T1000 (cell line): ENCODE measurements at places on chromosomes 1 and 21.

DNA sequence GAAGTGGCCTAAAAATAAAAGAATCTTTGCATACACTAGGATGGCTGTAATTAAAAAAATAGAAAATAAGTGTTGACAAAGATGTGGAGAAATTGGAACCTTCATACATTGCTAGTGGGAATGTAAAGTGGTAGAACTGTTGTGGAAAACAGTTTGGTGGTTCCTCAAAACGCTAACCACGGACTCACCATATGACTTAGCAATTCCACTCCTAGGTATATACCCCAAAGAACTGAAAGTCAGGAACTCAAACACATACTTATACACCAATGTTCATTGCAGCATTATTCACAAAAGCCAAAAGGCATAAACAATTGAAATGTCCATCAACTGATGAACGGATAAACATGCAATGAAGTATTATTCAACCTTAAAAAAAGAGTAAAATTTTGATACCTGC, 10.8 kb upstream of the HMGCL start:
- DNase-seq: no peak

DNA sequence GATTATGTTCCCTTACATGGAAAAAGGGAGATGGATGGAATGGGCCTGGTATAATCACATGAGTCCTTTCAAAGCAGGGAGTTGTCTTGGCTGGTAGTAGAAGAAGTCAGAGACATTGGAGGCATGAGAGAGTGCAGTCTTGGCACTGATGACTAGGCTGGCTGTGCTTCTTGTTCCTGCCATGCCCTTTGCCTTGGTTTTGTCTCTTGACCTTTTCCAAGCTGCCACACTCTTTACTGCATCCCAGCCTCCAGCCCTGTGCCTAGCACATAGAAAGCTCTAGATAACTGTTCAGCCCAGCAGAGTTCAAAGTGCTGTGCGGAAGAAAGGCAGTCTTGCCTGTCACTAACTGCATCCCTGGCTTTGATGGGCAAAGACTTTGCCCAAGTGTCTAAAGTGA, 412.6 kb downstream of the PRDM2 start:
- DNase-seq: no peak

- DNase-seq: no peak
These were observed 826 bp downstream of the TRIM17 start for GRCh38 chr1:228415853-228416216.

- DNase-seq: no peak
These were observed 771 bp downstream of the EIF4G3 start for GRCh38 chr1:21175670-21176581.

DNA sequence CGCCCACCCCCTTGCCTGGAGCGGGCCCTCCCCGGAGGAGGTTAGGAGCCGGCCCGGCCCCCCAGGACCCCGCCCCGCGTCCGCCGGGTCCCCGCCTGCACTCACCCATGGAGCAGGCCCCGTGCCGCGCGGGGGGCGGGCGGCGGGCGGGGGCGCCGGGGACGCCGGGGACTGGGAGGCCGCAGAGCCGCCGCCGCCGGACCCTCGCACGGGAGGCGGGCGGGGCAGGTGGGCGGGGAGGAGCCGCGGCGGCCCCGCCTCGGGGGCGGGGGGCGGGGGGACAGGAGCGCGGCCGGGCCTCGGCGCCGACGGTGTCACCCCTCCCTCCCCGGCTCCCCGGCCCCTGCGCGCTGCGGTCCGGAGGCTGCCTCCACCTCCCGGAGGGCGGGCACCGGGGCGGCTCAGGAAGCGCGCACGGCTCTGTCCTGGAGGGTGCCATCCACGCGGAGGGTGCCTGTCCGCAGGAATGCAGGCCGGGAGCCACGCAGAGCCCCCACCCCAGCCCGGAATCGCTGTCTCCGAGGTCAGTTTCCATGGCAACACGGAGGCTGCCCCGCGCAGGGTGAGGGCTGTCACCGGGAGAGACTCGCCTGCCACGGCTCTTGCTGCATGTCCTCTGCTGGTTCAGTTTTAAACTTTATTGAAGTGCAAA, 5.9 kb upstream of the PLEKHG5 start:
- peak; percentile 43 for DNase-seq

DNA sequence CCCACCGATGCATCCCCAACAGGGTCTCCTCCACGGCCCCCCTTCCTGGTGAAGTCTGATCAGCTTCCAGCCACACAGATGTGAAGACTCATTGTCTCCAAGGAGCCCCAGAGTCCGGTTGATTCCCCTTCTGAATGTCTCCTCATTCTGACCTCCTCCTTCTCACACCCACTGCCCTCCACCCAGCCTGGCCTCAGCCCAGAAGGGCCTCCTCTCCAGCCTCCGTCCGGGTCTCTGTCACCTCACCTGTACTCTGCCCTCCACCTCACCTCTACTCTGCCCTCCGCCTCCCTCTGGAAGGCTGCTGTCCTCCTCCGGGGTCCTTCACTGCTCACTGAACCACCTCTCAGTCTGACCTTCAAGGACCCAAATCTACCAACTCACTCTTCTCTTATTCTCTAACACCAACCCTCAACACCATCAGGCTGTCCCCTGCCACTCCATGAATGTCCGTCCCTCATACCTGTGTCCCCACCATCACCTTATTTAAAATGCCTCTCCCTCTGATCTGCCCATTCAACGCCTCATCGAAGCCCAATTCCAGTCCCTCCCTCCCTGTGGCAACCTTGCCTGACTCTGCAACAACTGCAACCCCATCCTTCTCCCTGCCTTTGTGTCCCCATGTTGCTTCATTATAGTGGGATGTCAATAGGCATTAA, 201.2 kb downstream of the TOMM20 start:
- DNase-seq: no peak

- DNase-seq: no peak
These were observed 865 bp downstream of the ADPRS start for GRCh38 chr1:36089393-36090121.

- no peak for DNase-seq
These were observed 221.2 kb upstream of the C1orf174 start for GRCh38 chr1:4121293-4121684.

- no peak for DNase-seq
These were observed 34.5 kb upstream of the ATP2B4 start for GRCh38 chr1:203592156-203592555.

DNA sequence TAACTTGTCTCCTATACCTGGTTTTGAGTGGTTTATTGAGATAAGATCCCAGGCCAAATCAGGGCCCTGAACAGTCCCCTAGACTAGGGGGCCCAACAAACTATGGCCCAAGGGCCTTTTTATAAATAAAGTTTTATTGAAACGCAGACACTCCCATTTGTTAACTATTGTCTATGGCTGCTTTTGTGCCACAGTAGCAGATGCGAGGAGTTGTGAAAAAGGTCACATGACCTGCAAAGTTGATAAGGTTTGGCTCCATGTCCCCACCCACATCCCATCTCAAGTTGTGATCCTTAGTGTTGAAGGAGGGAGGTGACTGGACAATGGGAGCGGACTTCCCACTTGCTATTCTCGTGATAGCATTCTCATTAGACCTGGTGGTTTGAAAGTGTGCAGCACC, 29.5 kb upstream of the RAB4A start:
- DNase-seq: no peak

- DNase-seq: no peak
These were observed 53.1 kb downstream of the XCL1 start for GRCh38 chr1:168629466-168629865.

- peak; percentile 41 for DNase-seq
These were observed 154.4 kb downstream of the PLPP3 start for GRCh38 chr1:56424744-56425493.

GRCh38 chr1:156805766-156806511, 10.7 kb downstream of the SH2D2A start:
- DNase-seq: no peak

GRCh38 chr1:12135612-12136011, 31.2 kb upstream of the TNFRSF1B start:
- no peak for DNase-seq

DNA sequence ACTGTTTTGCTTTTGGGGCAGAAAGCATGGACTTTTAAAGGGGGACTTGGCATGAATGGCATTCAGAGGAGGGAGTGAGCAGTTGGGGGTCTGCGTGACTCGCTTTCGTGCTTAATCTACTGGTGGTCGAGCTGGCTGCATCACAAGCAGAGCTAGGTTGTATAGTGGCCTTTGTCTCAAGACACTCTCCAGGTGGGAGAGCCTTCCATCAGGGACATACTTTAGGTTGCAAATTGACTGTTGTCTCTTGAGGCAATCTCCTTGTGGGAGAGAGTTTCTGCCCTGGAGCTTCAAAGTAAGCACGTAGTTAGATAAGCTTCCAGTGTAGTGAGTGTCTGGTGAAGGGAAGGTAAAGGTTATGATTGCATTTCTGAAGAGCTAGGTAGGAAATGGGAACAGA, 93.9 kb downstream of the C1orf21 start:
- no peak for DNase-seq

DNA sequence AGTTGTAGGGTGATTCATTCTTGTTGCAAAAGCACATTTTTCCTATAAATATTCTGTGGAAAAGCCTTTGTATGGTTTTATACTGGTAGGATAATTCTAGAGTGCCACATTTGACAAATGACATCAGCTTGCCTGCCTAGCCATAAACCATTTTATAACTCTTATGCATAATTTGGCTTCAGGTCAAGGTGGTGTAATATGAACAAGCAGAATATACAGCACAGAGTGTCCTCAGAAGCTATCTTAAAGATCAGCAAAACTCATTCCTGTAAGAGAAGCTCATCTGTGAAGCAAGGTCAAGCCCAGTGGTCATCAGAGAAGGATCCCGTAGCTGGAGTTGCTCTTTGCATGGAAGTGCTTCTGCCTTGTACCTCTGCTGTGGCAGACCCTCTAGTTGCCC, 24.0 kb upstream of the C1orf21 start:
- no peak for DNase-seq

DNA sequence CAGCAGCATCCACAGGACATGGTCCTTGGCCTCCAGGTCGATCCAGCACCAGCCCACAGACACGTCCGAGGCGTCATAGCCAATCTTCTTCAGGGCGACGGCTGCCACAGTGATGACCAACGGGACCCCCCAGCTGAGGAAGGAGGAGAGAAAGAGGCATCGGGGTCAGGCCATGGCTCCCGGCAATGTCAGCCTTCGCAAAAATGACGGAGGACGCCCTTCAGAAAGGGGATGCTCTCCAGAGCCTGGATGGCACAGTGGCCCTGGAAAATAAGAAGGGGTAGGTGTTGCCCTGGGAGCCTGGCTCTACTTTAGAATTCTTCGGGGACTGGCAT, 17.6 kb downstream of the GPR157 start:
- DNase-seq: no peak

DNA sequence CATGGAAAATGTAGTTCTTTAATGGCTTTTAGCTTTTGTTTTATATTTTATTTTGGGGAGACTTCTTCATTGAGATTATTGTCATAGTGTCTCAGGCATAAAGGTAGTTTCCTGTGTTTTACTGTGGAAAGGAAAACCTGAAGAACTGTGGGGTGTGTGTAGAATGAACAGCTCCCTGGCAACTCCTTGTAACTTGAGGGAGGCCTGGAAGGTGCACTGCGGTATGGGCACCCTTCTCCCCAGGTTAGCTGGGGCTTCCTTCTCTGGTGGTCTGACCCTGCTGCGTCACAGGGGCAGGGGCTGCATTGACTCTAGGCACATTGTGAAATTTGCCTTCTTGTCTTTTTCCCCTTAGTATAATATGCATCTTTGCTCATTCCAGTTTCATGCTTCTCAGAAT, 1.7 kb downstream of the ATP1B1 start:
- no peak for DNase-seq

GRCh38 chr1:80534606-80535360, 1266.0 kb upstream of the ADGRL2 start:
- no peak for DNase-seq

DNA sequence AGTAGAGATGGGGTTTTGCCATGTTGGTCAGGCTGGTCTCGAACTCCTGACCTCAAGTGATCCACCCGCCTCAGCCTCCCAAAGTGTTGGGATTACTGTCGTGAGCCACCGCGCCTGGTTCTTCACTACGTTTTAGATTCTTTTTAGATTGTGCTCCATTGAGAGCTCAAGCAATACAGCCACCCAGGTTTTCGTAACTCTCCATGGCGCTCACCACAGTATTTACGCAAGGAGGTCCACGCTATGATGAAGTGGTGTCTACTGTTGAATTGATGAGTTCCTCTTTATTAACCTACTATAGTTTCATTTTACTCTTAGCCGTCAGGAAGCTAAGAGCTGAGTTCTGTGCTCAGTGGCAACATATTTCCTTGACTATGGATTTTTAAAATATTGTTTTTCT, 1.8 kb upstream of the KIF1B start:
- DNase-seq: no peak

DNA sequence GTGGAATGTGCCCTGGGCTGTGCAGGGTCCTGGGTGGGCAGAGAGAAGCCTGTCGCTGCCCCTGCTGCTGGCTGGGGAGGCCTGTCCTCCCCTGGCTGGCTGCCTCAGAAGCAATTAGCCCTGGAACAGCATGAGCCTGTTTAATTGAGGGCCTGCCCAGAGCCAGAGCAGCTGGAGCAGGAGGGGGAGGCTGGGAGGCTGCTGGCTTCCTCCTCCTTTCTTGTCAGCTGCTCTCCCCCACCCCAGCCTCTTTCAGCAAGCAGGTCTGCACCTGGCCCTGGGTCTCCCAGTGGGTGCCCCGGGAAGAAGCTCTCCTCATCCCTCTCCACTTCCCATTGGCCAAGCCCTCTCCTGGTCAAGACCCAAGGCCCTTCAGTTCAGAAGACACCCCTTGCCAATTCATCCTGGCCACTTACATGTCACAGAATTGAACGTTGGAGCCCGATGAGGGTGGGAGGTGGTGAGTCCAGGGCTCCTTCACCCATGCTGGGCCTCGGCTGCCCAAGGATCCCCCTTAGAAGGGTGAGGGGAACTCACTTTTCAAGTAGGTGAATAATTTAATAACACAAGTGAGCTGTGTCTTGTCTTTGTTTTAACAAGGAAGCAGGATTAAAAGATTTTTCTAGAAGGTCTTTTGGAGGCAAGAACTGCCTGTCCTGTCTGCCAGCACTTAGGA, 13.2 kb downstream of the AMPD2 start:
- DNase-seq: no peak

GRCh38 chr1:237774246-237774645, 116.5 kb downstream of the ZP4 start:
- DNase-seq: no peak

- no peak for DNase-seq
These were observed 1.2 kb downstream of the XKR8 start for GRCh38 chr1:27960762-27961645.

GRCh38 chr21:21232320-21232719, 234.1 kb downstream of the NCAM2 start:
- no peak for DNase-seq

DNA sequence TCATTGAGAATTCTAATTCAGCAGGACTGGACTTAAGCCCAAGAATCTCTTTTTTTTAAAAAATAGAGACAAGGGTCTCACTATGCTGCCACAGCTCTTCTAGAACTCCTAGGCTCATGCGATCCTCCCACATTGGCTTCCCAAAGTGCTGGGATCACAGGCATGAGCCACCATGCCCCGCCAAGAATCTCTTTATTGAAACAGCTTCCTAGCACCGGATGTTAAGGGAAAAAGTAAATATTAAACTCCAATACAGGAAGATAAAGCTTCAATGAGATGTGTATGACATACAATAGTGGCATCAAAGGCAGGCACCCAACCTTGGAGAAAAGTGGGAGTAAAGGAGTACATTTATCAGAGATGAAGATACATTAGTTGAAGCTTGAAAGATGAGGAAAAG, 25.5 kb downstream of the PUM1 start:
- no peak for DNase-seq
